Umbilical cord (tissue), 2 donors: ENCODE measurements at places on chromosomes 12 and 14.
A peak's percentile ranks its signal among the peaks of the same experiment; 100 is the strongest.

DNA sequence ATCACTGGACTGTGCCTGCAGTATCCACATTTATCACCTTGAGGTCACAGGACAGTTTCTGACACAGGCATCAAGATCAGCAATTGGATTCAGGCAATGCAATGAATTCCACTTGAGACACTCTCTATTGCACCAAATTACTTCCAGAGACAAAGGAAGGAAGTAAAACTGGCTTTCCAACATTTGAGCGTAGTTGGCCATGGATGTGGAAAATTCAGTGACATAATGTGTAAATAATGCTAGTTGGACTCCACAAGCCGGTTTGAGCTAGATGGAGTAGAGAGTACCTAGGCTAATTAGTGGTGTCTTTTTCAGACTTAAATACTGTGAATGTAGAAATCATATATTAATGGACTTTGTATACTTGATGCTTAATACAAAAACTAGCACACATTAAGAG lies 168.3 kb upstream of the SYT1 start:
- DNase-seq = no peak

- peak; percentile 79 for DNase-seq
These were observed 124.7 kb upstream of the MAX start for GRCh38 chr14:65226824-65227604.

- no peak for DNase-seq
These were observed 216.6 kb upstream of the C14orf180 start for GRCh38 chr14:104362761-104363605.

DNA sequence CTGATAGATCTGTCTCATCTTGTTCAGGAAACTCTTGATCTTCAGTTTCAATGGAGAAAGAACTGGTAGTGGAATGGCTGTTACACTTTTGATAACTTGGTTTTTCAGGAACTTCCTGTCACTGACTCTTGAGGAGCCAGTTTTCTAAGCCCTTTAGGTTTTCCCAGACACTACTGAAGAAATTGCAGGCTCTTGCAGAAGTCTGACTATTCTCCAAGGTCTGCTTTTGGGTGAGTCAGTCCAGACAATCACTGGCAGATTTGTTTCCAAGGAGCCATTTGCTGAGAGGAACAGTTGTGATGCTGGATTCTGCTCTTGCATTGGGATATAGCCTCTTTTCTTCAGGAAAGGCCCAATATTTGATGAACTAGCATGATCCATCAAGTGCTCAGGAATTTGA lies 468.0 kb downstream of the FUT8 start:
- no peak for DNase-seq

DNA sequence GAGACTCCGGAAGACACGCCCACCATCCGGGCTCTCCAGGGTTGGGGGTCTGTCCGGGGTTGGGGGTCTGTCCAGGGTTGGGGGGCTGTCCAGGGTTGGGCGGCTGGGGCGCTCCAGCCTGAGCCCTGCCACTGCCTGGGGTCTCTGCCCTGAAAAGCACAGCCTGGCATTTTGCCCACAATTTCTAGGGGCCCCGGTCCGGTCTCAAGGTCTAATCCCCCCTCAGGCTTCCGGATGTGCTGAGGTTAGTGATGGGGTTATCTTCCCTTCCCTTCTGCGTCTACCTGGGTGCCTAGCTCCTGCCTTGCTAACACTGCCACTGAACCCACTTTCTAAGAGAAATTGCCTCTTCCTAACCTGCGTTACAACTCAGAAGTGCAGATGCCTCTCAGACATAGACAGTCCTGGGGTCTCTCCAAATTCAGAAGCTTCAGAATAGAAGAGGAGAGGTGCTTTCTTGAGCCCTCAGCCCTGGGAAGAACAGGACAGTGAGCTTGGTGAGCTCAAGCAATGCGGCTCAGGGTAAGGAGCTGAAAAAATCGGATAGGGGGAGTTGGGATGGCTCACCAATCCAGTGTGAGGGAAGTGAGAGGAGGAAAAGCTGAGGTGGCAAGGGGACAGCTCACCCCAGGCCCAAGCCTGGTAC lies 5.7 kb downstream of the LHX5 start:
- no peak for DNase-seq

DNA sequence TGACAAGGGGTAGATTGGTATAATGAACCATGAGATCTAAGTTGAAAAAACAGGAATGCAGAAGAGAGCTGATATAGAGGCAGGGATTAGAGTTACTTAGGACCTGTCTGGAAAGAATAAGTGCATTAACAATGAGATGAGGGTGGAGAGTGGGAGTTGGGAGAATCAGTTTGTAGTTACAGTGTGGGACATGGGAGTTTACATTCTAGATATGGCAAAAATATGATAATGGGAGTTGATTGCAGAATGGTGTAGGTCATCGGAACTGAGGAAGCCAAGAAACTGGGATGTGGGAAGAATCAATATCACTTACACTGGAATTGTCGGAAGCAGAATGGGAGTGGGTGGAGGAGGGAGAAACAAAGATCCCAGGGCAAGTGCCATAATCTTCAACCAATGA lies 301.1 kb upstream of the NPAS3 start:
- no peak for DNase-seq

DNA sequence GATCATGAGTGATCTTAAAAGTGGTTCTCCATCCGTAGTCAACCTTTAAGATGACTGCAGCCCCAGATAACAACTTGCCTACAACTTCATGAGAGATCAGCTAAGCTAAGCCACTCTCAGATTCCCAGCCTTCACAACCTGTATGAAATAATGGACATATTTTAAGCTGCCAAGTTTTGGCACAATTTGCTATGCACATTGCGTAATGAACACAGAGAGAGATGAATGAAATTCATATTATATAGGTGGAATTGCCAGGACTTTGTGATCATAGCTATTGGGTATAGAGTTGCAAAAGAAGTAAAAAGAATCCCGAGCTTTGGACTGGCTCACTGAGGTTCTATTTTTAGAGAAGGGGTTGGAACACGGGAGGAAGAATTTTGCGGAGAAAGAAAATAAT lies 59.1 kb upstream of the EGLN3 start:
- DNase-seq = no peak

DNA sequence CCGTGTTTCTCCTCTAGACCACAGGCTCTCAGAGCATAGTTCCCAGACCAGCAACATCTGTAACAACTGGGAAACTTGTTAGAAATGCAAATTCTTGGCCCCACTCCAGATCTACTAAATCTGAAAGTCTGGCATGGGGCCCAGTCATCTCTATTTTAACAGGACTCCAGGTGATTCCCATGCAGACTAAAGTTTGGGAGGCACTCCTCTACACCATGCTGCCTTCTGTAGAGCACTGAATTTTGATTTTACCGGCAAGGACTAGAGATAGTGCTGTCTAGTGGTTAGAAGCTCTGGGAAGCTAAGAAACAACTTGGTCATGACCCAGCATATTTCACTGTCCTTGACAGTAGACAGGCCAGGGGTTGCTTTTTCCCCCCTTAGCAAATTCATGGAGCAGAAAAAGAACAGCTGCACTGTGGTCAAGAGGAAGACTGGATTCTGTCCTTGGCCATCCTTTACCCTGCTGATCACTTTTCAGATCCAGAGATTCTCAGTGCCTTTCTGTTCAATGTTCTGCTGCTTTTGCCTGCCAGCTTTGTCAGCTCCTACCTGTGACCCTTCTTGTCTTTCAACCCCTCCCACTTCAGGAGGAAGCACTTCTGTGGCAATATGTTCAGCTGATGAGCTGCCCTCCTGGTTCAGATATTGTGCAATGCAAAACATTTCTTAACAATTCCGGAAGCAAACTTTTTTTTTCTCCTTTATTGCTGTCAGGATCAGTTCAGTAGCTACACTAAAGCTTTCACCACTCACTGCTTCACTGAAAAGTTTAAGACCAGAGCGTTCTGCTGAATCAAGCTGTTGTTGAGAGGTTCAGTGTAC lies 133.8 kb upstream of the NUDT4 start:
- peak; percentile 82 for DNase-seq

DNA sequence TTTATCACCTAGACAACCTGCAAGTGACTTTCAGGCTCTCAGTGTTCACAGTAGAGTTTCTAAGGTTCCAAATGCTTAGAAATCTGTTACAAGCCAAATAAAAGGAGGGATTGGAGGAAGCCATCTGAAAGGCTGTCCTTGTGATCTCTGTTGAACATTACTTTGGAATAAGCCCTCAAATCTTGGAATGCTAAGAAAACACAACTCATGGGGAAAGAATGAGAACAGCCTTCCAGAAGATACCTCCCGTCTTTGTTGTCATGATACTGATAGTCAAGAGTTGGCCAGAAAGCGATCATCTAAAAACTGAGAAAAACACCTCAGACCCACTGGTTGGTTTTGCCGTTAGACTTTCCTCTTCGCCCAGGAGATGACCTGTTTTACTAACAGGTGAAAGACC lies 44.4 kb upstream of the KCNK13 start:
- DNase-seq = no peak

DNA sequence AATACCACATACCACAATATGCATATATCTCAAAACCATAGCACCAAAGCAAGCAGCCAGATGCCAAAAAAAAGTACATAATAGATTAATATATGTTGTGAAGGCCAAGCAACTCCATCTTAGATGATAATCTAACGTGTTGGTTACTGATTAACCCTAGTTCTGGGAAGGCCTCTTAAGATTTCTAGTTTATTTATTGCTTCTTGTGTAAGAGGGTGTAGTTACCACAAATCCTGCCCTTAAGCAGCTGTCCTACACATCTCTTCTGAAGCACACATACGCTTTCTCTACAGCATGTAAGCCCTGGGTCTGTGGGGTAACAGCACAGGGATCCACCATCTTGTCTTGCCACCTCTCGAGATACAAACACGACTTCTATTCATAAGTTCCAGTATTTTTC lies 236.8 kb upstream of the AVPR1A start:
- DNase-seq = no peak

- no peak for DNase-seq
These were observed 151.9 kb upstream of the ATF7IP start for GRCh38 chr12:14213542-14213941.

DNA sequence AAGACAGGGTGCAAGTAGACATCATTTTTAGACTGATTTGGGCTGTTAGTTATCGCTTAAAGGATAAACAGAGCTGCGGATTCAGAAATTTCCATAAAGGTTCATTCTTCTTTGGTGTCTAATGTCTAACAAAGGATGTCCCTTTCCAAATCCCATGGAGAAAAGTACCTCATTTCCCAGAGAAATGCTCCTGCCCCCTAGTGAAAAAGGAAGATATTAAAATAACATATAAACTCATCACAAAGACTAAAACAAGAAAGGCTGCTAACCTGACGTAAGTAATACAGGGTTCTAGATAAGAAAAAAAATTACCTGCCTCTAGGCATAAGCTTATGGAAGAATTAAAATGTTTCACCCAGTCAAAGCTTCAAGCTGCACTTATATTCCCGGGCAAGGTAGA lies 22.8 kb downstream of the ARMH4 start:
- DNase-seq = no peak

- no peak for DNase-seq
These were observed 76.4 kb downstream of the C12orf50 start for GRCh38 chr12:87952850-87953249.

- DNase-seq = no peak
These were observed 14.1 kb downstream of the FBXW8 start for GRCh38 chr12:116924558-116925453.

DNA sequence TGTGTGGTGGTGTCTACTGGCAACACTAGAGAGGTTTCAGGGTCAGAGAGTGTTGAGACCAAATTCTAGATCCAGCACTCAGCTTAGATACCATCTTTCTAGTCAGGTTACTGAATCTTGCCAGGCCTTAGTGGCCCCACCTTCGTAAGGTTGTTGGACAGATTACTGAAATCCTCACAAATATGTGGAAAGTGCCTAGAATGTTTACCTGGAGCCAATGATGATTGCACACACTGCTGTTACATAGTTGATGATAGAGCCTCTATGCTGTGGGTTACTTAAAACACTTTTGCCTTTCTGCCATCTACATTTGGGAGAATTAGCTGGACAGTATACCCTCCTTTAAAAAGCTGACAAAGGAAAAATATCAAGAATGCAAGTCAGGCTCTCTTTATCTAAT lies 33.2 kb downstream of the SRGAP1 start:
- no peak for DNase-seq

- DNase-seq = peak; percentile 11
These were observed 83.9 kb downstream of the EP400 start for GRCh38 chr12:132033627-132034026.

DNA sequence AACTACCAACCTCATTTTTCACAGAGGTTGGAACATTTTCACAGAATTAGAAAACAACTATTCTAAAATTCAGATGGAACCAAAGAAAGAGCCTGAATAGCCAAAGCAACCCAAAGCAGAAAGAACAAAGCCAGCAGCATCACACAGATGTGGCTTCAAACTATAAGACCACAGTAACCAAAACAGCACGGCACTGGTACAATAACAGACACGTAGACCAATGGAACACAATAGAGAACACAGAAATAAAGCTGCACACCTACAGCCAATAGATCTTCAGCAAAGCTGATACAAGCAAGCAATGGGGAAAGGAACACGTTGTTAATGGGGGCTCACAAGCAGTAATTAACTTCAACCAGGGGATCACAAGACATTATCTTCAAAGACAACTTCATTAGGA lies 87.8 kb upstream of the FERMT2 start:
- no peak for DNase-seq

DNA sequence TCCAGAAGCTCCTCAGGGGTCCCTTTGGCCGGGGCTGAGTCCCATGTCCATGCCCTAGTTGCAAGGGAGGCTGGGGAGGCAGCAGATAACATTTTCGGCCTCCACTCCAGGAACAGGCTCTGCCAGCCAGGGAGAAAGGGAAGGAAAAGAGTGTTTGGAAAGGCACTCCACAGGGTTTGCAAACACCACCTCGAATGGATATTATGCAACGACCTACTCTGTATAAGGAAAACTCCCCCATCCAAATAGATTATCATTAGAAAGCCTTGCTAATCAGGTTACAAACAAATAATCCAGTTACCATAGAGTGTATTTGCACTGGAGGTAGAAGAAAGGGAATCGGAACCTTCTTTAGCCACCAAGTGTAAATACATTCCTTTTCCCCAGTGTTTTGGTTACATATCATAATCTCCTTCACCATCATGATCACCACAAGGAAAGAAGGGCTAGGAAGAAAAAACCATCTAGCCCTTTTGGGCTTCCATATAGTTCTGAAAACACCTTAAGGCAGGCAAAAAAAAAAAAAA lies 40.4 kb downstream of the TMCC3 start:
- no peak for DNase-seq

DNA sequence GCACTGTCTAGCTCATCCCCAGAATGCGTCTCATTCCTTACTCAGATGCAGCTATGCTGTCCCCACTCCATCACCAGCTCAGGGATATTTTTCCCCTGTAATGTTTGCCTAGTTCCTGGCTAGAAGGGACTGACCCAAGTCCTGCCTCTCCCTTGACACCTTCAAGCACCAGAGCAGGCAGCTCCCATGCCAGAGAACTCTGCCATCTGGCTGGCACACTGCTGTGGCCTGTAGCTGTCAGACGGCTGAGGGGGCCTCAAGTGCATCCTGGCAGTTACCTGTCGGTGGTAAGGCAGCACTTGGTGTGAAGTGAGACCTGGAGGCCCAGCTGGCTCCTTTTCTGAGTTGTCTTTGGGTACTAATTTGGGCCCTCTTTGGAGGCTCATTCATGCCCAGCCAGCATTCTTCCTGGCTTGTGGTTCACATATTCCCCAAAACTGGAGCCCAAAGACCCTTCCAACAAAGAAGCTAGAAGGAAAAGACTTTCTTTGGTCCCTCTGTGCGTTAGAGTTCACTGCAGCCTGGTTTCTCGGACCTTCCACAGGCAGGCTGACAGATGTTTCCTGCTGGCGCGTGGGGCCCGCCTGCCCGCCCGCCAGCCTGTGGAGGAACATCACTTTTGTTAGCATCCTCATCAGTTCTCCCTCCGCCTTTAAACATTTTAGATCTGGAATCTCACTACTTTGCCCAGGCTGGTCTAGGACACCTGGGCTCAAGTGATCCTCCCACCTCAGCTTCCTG lies 33.0 kb downstream of the RNF34 start:
- DNase-seq = no peak

GRCh38 chr12:105995961-105996431 lies 142.8 kb downstream of the NUAK1 start:
- DNase-seq = no peak
